ENCODE measurements at places on chromosomes 7 and 10.

DNA sequence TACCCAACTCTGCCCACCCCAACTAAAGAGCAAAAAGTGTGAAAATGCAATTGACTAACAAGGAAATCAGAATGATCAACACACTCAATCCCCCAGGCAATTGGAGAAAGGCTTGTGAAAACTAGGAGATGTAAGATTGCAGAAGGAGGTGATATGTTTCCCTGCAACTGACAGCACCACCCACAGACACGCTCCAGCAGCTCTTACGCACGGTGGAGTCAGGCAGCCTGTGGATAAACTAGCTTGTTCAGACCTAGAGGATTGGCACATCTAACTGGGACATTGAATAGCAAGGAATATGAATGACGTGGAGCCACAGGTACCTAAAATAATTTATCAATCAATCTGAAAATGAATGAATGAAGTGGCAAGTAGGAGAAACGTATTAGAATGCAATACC, 125.7 kb upstream of the MYO3A start:
- no peak for DNase-seq

DNA sequence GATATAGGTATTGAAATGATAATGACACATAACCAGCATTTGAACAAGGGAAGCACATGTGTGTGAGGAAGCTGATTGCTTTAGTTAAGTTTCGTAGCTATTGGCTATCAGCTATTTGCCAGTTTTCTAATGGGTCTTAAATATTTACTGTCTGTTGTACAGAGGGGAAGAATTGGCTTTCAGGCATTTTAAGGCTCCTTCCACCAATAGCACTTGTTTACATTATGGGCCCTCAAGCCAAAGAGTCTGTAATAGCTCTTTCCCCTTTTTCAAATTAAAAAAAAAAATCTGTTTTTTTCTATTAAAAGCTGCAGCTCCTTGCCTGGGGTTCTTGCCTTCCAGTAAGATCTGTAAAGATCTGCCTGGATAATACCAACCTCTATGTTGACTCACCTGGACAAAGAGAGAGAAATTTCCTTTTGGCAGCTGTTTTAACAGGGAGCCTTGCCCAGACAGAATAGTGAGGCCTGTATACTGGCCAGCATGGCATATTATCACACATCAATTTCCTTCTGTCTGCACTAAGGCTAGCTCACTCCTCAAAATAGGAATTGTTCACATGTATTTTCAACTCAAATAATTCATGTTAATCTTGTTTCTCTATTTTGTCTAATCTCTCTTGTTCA, 104.7 kb upstream of the LRGUK start:
- DNase-seq, result no peak

DNA sequence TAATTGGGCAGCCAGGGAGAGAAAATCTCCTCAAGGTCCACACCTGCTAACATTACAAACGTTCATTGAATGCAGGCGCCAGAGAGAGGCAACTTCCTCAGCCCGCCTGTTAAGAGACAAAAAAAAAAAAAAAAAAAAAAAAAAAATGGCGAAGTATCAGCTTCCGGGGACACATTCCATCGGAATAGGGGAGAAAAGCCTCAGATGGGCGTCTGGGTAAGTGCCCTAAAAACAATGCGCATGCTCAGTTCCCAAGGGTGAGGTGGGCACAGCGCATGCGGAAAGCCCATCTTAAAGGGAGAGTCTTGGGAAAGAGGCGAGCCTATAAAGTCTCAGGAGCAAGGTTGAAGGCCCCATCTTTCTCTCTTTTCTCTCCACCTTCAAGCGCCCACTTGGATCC, 1139.7 kb upstream of the CELF2 start:
- DNase-seq, result no peak

DNA sequence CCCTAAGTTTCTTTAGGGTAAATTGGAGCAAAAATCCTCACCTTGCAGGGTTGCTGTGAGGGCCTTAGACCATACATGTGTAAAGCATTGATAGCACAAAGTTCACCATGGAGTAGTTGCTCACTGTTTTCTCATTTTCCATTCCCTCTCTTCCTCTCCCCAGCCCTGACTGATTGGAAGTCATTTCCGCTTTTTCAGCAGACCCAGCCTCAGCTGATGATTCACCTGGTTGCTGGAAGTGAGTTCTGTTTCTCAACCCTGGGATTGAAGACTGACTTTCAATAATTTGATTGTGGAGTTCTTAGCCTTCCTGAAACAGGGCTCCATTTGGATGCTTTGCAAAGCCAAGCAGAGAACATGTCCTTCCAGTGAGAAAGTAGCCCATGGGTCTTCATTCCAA, 107.0 kb downstream of the PLXNA4 start:
- DNase-seq, result no peak

- DNase-seq, result no peak
These were observed 74.1 kb downstream of the DNAH11 start for GRCh38 chr7:21616796-21617436.

GRCh38 chr10:102396730-102397151, 1.2 kb downstream of the NFKB2 start:
- DNase-seq, result no peak

- no peak for DNase-seq
These were observed 414.6 kb downstream of the DNAJB6 start for GRCh38 chr7:157751406-157751805.

- DNase-seq, result no peak
These were observed 214.5 kb downstream of the NSUN6 start for GRCh38 chr10:18436902-18437301.

GRCh38 chr7:158028971-158029370, 558.7 kb downstream of the PTPRN2 start:
- DNase-seq, result no peak

- DNase-seq, result no peak
These were observed 22.5 kb downstream of the LRRC27 start for GRCh38 chr10:132354356-132355094.

GRCh38 chr7:77651575-77652162, 44.6 kb upstream of the RSBN1L start:
- DNase-seq, result peak; percentile 9

GRCh38 chr7:116984917-116985316, 31.6 kb downstream of the ST7 start:
- no peak for DNase-seq

DNA sequence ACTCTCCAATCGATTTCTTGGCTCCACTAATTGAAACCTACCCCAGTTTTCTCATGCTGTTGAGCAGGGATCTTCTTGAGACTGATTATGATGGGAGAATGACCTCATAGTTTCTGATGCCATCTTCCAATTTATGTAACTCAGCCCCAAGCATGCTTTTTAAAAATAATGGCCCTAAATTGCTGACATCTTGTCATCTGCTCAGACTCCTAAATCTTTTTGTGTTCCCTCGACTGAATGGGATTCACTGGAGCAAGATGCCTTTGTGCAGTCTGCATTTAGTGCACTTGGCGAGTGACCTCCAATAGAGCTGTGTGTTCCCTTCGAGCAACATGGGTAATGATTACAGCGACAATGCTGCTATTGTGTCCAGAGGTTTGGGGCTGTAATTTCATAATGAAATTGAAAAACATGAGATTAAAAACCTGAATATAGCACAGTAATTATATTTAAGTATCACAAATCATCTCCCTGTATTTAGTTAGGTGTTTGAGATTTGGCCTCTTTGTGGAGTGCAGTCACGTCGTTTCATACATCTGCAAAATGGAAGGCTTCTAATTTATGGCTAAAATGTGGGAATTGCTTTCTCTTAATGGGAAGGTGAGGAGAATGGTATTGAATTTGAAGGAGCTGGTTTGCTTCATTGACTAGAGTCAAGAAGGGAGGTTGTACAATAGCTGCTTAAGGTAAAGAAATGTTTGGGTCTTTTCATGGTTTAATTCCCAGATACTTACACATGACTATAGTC, 192.9 kb downstream of the AUTS2 start:
- no peak for DNase-seq

GRCh38 chr10:80356989-80357850, 639 bp downstream of the DYDC2 start:
- no peak for DNase-seq

- DNase-seq, result peak; percentile 11
These were observed 93.7 kb upstream of the NMT2 start for GRCh38 chr10:15262036-15262713.

- DNase-seq, result no peak
These were observed 40.4 kb upstream of the AGMO start for GRCh38 chr7:15602236-15602635.

- DNase-seq, result no peak
These were observed 28.4 kb upstream of the CDK13 start for GRCh38 chr7:39921506-39922175.

GRCh38 chr10:64484811-64485330, 963.7 kb downstream of the REEP3 start:
- DNase-seq, result no peak

DNA sequence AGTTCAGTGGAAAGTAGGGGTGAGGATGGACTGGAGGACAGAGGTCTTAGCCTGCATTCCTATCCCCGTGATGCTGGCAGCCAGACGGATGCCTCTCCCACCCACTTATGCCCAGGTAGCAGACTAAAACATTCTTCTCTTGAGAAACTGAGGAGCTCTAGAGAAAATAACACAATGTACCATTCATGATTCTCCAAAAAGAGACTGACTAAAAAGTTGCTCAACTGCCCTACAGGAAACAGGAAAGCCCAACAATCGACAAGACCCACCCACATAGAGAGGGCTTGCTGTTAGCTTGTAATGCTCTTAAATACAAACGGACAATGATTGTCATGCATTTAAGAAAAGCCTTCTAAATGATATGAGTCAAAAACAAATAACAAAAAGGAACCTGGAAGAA, 33.2 kb upstream of the PDE1C start:
- DNase-seq, result no peak

Measured in GM04504 (cell line).